ENCODE measurements at places on chromosomes 3 and 15.
A peak's percentile ranks its signal among the peaks of the same experiment; 100 is the strongest.

DNA sequence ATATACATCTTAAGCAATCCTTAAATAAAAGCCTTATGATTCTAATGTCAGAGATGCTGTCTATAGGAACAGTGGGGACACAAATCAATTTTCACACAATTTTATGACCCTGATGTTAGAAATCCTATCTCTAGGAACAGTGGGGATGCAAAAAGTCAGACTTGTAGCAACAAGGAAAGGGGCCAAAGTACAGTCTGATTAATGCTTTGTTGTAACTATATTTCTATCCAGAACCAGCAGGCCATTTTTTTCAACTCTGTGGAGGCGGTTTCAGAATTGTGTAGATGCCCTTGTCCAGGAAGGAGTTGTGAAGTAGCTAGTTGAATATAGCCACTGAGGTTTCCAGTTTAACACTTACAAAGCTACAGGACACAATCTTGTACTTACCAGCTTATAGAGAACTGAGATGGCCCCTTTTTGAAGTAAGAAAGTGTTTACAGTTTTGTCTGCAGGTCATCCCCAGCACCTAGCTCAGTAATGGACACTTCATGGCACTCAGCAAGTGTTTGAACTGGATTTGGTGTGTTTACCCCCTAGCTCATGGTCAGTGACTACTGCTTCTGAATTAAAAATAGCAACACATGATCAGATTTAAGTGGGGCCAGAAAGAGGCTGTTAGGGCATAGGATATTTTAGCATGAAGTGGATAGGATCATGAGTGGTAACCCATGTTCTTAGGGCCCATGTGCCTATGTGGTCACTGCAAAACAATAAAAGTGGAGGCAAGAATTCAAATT lies 54.3 kb downstream of the RAB7A start:
- DNase-seq = no peak

DNA sequence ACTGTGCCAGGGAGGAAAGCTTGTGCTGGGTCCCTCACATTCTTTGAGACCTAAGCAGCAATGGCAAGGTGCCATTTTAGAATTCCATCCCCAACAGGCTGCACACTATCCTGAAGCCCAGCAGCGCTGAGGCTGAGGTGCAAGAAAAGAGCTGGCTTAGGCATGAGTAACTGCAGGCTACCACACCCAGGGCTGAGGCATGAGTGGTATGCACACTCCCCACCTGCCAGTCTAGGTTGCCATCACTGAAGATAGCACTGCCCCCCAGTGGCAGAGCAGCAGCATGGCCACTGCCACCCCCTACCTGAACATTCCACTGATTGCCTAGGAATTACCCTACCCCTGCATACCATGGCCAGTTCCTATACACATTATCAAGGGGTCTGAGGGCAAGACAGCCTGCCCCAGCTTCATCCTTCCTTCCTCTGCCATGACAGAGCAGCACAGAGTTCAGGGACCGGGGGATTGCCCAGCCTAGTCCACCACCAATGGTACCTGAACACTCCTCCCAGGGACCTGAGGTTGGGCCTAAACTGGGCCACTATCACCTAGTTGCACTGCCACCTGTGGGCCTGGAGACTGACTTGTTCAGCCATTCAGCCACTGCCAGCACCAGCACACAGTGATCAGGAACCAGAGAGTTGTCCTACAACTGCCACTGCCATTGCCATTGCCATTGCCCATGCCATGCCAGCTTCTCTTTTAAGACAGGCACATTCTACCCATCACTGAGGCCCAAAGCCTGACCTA lies 129.8 kb downstream of the SATB1 start:
- DNase-seq = peak; percentile 2

DNA sequence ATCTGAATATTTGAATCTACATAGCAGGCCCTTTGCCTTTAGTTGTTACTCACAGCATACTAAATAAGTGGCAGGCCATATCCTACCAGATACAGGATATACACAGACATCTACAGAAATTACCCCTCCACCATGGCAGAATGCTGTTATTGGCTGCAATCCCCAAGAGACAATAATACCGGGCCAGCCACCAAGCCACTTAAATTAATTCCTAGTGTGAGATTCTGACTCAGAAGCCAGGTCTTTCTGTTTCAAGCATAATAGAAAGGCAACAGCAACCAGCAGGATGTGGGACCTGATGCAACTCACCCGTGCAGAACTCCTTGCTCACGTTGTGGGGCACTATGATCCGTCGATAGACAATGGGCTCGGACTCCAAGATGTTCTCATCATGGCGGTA lies 39.8 kb downstream of the CLK3 start:
- DNase-seq = no peak

- DNase-seq = no peak
Measured at GRCh38 chr3:193132241-193132640, 108.8 kb upstream of the PLAAT1 start.

- DNase-seq = no peak
Measured at GRCh38 chr3:83514130-83514914, 1444.5 kb upstream of the CADM2 start.

DNA sequence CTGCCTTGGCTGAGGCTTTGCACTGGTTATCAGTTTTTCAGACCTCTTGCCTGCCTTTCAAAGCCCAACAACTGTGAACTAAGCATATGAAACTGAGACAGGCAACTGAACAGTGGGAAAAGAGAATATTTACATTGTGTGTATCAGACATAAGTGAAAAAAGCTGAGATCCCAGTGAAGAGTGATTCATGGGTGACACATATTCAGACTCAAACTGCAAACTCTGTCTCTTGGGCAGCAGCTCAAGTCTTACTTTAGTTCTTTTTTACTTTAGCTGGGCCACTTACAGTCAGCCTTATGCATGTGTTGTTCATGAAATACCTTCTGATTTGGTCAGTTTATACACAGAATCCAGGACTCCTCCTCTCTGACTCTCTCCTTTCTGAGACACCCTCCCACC lies 19.2 kb downstream of the SUCLG2 start:
- no peak for DNase-seq

DNA sequence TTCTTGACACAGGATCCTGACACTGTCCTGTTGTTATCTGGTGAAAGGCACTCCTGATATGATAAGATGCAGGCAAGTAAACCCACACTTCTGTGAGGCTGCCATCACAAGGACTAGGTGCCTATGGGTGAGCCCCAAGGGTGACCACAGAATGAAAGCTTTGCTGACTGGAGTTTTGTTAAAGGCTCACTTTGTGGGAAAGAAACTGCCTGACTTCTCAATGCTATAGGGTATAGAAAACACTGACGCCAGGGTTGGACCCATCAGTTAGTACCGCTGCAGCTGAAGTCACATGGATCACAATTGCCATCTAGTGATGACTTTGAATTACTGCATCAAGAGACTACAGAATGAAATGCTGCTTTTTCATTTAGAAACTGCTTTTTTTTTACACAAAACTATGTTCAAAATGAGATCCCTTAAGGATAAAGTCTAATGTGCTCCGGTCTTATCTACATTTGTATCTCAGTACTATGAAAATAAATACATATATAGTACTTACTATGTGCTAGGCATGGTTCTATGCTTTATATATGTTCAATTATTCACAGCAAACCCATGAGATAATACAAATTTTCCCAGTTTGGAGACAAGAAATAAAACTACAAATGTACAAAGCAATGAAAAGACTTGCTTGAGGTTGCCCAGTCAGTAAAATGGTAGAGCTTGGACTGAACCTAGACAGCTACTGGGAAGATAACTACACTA lies 64.2 kb upstream of the CMSS1 start:
- peak; percentile 83 for DNase-seq

DNA sequence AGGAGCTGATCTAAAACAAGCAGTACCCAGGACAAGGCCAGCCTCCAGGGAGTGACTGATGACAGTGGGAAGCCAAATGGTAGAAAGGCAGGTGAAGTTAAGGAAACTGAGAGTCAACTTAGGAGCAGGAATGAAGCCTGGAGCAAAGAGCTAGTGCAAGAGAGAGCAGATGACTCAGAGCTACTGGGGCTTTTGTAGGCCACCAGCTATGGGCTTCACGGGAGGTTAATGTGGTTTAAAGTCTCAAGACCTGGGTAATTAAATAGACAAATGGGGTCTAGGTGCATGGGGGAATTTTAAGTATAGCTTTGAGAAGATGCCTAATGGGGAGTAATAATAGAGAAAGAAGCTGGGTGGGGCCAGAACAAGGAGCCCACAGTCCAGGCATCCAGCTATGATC lies 3.1 kb downstream of the CD86 start:
- DNase-seq = no peak

DNA sequence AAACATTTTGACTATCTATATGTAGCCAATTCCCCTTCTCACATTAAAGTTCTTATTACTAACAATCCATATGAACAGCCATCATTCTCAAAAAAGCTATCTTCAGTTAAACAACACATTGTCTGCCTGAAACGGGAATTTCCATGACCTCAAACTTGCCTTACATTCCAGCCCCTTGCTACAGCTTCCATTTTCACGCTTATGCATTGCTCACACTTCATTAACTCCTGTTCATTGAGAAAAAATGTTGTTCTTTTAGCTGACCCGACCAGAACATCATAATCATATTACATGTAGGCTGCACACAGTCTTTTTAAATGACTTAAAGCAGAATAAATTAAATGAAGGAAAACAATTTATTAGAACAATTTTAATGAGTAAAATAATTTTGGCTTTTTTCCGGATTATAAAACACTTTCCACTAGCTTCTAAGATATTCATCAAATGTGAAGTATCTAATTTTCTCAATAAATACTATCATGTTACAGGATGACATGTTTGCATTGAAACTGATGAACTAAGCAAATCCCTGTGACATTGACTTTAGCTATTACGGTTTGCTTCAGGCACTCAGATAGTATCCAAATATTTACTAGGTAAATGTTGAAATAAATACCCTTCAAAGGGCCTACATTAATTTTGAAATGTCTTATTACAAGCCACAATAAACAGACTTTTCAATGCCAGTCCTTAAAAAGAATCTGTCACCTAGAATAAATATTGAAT lies 49.9 kb downstream of the P3H2 start:
- no peak for DNase-seq

DNA sequence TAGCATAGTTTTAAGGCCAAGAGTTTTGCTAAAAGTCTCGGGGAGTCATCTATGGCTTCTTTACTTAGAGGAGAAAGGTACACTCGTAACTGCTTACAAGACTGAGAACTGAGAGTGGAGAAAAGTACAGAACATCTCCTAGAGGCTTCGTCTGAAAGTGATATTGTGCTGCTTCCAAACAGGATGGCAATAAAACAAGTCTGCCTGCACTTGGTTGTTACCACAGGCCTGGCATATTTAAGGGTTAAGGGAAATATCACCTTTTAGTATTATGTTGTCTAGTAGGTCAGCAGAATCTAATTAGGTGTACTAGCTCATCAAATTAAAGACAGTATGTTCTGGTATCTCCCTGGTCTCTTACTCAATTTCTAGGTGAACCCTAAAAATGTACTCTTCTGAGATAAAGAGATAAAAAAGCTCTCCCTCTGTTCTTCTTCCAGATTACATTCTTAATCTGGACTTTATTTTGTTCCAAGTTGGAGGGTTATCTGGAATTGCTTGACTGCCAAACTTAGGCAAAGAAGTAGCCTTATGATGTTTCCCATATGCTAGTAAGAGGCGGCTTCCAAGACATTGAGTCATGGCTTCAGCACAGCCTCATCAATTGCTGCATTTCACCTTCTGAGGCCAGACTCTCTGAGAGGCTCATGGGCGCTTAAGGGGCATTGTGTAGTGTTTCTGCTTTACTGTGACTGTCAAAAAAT lies 181.3 kb downstream of the LSAMP start:
- no peak for DNase-seq

GRCh38 chr3:13877911-13878280 lies 2.0 kb downstream of the WNT7A start:
- DNase-seq = no peak

GRCh38 chr15:44720460-44721176 lies 9.3 kb downstream of the B2M start:
- DNase-seq = no peak

DNA sequence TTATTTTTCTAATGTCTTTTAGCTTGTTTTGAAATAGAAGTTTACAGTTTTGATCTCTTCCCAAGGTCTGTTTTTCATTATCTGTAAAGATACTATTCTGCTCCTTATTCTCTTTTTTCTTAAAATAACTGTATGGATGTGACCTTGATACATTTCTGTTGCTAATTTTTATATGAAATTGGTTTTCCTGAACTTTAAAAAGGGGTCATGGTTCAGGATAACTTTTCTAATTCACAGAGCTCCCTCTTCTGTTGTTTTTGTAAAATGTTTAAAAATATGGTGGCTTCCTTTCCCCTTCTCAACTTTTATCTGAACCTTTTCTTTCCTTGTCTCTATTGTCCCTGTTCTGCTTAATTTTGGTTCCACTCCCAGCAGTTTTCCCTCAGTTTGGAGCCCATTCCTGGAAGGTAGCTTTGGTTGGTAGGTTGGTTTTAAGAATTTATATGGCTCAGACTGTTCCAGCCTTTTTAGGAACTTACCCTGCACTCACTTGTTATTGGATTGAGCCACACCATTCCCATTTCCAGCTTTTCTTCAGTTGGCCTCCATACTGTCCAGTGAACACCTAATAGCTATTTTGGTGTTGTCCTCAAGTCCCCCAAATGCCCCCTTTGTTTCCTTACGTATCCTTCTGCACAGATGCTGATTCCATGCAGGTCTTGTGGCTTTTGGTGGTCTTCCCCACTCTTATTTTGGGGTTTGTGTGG lies 70.3 kb downstream of the SLMAP start:
- DNase-seq = no peak

- DNase-seq = no peak
Measured at GRCh38 chr15:50365971-50366370, 11.0 kb upstream of the GABPB1 start.

DNA sequence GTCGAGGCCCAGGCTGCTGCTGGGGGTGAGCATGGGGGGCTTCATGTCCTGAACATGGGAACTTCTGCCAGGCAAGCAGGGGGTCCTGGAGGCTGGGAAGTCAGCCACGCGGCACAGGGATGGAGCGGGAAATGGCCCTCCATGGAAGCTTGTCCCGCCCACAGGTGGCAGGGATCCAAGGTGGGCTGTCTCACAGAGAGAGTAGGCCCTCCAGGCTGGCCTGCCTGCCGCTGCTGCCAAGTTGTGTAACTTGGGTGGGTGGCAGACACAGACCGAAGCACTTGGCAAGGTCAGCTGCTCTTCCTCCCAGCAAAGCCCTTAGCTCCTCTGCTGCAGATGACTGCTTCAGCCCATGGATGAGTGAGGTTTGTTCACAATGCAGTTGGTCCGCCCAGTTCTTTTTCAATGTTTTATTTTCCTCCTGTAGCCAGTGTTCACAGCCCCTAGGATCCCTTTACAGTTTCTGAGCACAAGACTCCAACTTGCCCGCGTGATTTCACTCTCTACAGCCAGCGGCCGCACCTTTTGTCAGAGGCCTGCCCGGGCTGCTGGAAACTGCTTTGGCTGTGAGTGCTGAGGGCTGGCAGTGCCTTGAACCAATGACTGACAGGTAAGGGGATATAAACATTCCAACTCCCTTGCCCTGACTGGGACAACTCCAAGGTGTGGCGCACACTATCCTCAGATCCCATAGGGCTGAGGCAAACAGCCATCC lies 26.7 kb downstream of the HCN4 start:
- DNase-seq = peak; percentile 14

- no peak for DNase-seq
Measured at GRCh38 chr15:80856400-80856799, 77.2 kb downstream of the CEMIP start.

DNA sequence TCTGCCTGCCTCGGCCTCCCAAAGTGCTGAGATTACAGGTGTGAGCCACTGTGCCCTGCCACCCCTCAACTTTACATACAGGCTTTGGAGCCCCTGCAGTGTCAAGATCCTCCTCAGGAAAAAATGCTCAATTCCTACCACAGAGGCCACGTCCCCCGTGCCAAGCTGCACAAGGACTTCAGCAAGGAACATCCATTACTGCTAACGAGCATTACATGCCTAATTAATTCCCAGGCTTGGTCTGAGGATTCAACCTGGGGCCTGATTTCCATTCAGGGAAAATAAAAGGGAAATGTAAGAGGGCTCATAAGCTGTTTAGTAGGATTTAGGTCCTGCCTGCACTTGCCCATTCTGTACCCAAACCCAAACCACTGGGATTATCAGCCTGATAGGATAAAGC lies 161.4 kb downstream of the RAB11A start:
- DNase-seq = no peak

Measured in Ammon's horn (tissue), 1 donor.